Stomach (tissue), 19 donors: ENCODE measurements at places on chromosomes 4 and X. TPM values are rescaled to one million over a fixed set of nuclear protein-coding genes. Genes with fewer than 3 reads are reported as not detected.

GAGE1 gene
- polyA plus RNA-seq: not detected

TMPRSS11D gene
- not detected for polyA plus RNA-seq

SSX7 gene
- not detected for polyA plus RNA-seq

SLC25A31 gene
- not detected for polyA plus RNA-seq

ENAM gene
- 0.92 TPM for polyA plus RNA-seq

TMPRSS11F gene
- polyA plus RNA-seq: 1.4 TPM

PITX2 gene
- not detected for polyA plus RNA-seq

ASB11 gene
- 1.7 TPM for polyA plus RNA-seq

TACC3 gene
- polyA plus RNA-seq: 7.2 TPM

NKAP gene
- 6.3 TPM for polyA plus RNA-seq

CT47A7 gene
- not detected for polyA plus RNA-seq

RADX gene
- 0.68 TPM for polyA plus RNA-seq

DSPP gene
- not detected for polyA plus RNA-seq

RP2 gene
- polyA plus RNA-seq: 3.6 TPM

GAGE12H gene
- polyA plus RNA-seq: not detected

PRICKLE3 gene
- 6.5 TPM for polyA plus RNA-seq

CXCL1 gene
- 38.2 TPM for polyA plus RNA-seq

PRSS12 gene
- 10.1 TPM for polyA plus RNA-seq

OSTC gene
- 63.9 TPM for polyA plus RNA-seq

USP17L17 gene
- polyA plus RNA-seq: not detected

ARHGAP36 gene
- polyA plus RNA-seq: not detected

UGT2B10 gene
- not detected for polyA plus RNA-seq

DMD gene
- polyA plus RNA-seq: 8.7 TPM

CFAP99 gene
- polyA plus RNA-seq: 0.62 TPM

HS6ST2 gene
- polyA plus RNA-seq: 0.25 TPM

CFAP47 gene
- polyA plus RNA-seq: not detected

CYLC1 gene
- not detected for polyA plus RNA-seq

PARM1 gene
- 2.4 TPM for polyA plus RNA-seq

DGKQ gene
- polyA plus RNA-seq: 3.8 TPM

SPATA18 gene
- polyA plus RNA-seq: 3.9 TPM

TRMT10A gene
- polyA plus RNA-seq: 4.2 TPM

FGFBP2 gene
- polyA plus RNA-seq: 6.0 TPM

ARHGEF6 gene
- 10.1 TPM for polyA plus RNA-seq

SEPTIN11 gene
- polyA plus RNA-seq: 45.8 TPM

ZNF732 gene
- polyA plus RNA-seq: not detected

FRAS1 gene
- polyA plus RNA-seq: 0.12 TPM

POU3F4 gene
- polyA plus RNA-seq: not detected

AP1S2 gene
- polyA plus RNA-seq: 14.9 TPM

FAM9C gene
- not detected for polyA plus RNA-seq

SLC2A9 gene
- 3.0 TPM for polyA plus RNA-seq

TMPRSS11E gene
- 49.9 TPM for polyA plus RNA-seq
